IPS DF 19.7 (cell line): ENCODE measurements at places on chromosomes 7 and 10.

DNA sequence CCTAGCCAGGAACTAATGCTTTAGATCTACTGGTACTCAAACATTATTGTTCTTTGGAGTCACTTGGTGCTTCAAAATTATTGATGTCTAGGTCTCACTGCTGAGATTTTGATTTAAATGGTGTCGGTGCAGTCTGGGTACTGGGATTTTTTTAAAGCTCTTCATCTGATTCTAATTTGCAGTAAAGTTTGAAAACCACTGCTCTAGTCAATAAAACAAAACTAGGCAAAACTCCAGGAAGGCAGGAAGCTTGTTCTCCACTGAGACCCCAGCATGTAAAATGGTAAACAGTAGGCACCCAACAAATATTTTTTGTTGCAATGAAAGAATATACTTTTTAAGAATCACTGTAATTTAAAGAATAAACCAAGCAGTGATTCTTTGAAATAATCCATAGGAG is 49.7 kb downstream of the ADD3 start:
- DNase-seq = no peak

DNA sequence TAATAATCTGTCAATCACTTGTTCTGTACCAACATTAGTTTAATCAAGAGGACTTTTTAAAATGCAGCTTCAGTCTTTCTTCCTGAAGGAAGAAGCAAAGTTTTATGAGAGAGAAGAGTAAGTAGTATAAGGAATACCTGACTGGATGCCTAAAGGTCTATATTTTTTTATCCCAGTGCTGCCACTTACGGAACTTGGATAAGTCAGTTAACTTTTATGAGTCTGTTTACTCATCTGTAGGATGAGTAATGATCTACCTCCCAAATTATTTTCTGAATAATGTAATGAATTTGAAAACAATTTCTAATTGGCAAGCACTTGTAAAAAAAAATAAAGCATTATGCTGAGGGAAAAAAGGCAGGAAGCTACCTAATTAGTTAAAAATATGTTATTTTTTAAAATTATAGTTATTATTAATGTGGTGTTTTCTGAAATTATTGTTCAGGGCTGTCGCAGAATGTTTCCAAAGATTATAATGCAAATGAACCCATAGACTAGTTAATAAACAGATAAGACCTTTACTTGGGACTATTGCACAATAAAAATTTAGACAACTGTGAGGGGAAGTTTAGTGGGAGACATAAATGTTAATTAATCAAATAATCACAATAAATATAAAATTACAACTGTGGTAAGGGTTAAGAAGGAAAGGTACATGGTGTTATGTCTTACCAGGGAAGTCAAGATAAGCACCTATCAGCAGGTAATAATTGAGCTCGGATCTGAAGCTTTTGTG is 24.6 kb downstream of the SLK start:
- no peak for DNase-seq

- DNase-seq = no peak
Measured at GRCh38 chr10:71598621-71599055, 120.9 kb downstream of the C10orf105 start.

- DNase-seq = no peak
Measured at GRCh38 chr10:129525401-129525801, 58.4 kb downstream of the MGMT start.

DNA sequence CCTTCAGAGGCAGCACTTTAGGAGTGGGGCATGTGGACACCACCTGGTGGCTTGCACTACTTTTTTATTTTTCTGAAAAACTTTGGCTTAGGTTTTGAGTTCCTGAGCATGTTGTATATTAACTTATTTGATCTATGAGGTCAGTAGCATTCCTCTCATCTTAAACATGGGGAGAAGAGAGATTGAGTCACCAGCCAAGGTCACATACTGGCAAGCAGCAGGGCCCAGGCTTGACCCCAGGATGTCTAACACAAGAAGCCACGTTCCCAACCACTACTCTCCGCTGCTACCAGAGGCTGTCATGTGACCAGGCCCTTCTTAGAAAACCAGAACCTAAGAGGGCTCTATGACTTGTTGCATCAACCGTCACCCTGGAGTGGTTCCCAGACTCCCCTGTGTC is 210.3 kb upstream of the GPR26 start:
- no peak for DNase-seq

- no peak for DNase-seq
Measured at GRCh38 chr10:36301139-36301538, 659.0 kb upstream of the FZD8 start.

- no peak for DNase-seq
Measured at GRCh38 chr10:45374350-45375052, 485 bp downstream of the ALOX5 start.

DNA sequence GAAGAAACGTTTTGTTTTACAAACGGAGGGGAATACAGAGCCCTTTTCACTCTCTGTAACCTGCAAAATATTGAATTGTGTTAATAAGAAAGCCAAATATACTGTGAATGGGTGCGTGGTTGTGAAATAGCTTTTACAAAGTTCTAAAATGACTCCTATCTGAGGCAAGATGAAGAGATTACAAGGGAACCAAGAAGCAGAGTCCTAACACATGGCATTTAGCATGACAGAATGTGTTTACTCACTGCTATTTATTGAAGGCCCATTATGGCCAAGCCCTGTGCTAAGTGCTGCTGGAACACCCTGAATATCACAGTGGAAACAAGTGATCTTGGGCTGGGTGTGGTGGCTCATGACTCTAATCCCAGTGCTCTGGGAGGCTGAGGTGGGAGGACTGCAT is 12.9 kb downstream of the JCAD start:
- no peak for DNase-seq

DNA sequence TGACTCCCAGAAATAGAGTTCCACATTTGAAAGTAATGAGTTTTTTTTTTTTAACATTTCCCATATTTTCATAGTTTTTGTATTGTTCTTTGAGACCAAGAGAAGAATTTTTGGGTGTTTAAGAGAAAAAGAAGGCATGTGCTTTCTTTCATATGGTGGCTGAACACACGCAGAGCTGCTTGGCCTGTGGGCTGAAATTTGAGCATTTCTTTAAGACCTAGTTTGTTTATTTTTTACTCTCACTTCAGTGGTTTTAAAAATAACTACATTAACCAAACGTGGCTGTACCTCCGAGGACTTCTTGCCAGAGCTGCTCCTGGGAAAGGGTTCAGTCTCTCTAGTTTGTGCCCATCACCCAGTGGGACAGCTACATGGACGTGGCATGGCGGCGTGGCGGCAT is 58.3 kb downstream of the INPP5A start:
- DNase-seq = no peak

- no peak for DNase-seq
Measured at GRCh38 chr10:101452593-101452992, 98.6 kb downstream of the BTRC start.

DNA sequence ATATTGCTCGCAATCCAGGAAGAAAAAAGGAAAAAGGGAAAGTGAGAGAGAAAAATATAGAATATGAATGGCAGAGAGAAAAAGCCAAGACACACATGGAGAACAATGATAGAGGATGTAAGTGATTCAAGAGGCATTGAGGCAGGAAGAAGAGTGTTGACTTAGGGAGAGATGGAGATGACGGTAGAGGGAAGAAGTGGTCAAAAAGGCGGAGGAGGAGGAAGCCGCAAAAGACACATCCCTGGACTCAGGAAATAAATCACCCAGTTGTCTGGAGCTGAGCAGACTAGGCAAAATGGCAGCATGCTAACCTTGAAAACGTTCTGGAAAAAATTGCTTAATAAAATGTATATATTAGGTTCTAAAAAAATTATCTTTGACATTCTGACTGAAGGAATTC is 17.7 kb upstream of the GPR37 start:
- no peak for DNase-seq

- DNase-seq = no peak
Measured at GRCh38 chr10:133139551-133140065, 20.4 kb upstream of the KNDC1 start.

- DNase-seq = no peak
Measured at GRCh38 chr7:129188372-129188891, at the start of gene SMO. Gene SMO, plus strand, starts transcription at chr7:129188633. Its CDS starts 519 bp downstream, at chr7:129189152.

DNA sequence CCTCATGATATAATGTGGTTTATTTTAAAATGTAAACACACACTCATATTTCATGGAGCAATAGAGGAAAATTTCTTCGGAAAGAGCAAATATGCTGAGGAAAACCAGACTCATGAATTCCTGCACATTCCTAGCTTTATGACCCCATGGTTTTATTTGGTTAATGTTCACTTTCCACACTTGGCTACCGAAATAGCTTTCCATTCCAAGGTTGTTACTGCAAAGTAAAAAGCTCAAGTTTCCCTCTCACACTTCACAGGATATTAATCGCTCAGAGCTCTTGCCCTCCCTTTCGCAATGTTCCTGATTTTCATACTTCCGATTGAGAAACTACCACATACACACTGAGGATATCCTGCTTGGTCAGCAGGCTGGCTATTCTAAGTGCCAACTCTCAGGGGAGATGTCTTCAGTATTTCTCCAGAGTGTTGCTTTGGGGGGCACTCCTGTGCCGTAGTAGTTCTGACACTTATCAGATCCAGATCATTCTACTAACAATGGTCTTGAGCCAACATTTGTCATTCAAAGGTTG is 77.5 kb upstream of the STEAP1B start:
- DNase-seq = no peak

- DNase-seq = no peak
Measured at GRCh38 chr10:88106366-88106765, 242.9 kb downstream of the PTEN start.

DNA sequence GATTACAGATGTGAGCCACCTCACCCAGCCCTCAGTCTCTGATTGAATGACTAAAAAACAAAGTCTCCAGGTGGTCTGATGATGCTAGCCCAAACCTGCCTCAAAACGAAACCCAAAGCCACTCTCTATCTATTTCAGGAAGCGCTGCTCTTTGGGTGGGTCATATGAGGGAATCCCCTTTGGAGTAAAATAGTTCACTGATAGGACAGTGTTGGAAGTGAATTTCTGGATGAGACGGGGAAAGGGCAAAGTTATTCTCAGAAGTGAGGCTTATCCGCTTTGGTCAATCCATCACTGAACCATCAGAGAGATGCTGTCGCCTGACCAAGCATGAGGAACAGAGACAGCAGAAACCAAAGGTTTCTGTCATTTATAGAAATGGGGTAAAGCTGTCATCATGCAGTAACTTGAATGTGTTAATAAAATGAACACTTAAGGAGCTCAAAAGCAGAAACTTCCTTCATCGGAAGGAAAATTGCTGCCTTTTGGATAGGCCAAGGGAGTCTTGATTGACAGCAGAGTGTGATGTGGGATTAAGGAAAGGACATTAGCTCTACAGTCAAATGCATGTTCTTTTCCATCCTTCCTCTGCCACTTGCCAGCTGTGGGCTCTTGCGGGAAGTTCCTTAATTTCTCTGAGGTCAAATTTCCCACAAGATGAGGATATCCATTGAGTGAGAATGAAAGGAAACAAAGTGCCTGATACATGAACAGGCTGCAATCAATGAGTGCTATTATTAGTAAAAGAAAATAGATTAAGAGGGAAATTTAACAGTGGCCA is 64.9 kb upstream of the C1QL3 start:
- no peak for DNase-seq

- DNase-seq = no peak
Measured at GRCh38 chr7:85091565-85091928, 95.3 kb downstream of the SEMA3D start.

GRCh38 chr10:26391701-26392695 is 46.1 kb upstream of the APBB1IP start:
- DNase-seq = no peak

DNA sequence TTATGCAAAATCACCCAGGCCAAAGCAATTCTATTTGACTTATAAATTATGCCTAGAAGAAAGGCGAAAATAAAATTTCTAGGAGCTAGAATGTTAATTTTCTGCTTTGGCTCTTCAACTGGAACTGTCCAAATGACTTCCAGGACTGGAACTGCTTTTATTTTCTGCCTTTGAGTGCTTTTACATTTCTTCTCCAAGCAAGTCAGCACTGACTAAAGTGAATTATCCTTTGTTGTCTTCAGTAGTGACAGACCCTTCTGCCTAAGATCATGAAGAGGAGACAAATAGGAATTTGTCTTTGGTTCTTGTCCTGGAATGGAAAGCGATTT is 255.9 kb downstream of the DNAJB9 start:
- no peak for DNase-seq

DNA sequence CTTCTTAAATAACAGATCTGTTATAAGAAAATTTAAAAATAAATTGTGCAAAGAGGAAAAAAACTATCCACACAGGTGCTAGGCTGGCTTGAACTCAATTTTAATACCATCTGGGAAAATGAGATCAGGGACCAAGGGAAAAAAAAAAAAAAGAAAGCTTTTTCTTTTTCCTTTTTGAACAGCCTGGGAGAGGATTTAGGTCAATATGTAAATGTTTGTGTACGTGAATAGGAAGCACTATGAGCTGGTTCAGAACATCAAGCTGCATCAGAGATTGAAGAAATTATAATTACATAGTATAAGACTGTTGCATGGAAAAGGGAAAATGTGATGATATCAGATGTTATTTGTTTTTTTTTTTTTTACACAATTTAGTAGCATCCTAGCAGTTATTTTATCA is 548.0 kb downstream of the ARL4A start:
- no peak for DNase-seq

GRCh38 chr7:86914551-86914950 is 144.9 kb downstream of the ELAPOR2 start:
- DNase-seq = no peak

GRCh38 chr7:126052229-126052628 is 1122.6 kb upstream of the POT1 start:
- no peak for DNase-seq

DNA sequence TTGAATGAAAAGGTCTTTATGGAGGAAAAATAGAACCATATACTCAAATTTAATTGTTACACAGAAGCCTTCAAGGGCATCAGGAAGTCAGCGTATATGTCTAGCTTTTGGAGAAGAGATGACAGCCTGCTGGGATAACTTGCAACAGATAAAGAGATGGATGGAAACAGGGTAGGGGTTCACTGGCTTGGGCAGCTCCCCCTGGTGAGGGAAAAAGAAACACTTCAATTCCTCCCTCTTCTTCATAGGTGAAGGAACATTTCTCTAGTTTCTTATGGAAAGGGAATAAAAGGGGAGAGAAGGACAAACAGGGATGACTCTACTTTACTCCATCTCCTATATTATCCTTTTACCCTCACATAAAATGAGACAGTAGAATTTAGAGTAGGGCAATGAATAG is 635.7 kb downstream of the PHTF2 start:
- DNase-seq = no peak

DNA sequence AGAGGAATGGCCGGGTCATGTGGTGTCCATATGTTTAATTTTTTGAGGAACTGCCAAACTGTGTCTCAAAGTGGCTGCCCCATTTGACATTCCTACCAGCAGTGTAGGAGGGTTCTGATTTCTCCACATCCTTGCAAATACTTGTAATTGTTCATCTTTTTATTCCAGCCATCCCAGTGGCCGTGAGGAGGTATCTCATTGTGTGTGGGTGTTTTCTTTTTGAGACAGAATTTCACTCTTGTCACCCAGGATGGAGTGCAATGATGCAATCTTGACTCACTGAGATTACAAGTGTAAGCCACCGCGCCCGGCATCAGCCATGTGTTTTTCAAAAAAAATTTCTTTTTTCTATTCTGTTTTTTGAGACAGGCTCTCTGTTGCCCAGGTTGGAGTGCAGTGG is 38.7 kb upstream of the DLG5 start:
- DNase-seq = no peak
